ENCODE measurements at places on chromosomes 3 and 15.

- DNase-seq = no peak
Measured at GRCh38 chr3:160701490-160701889, 24.5 kb downstream of the ARL14 start.

GRCh38 chr15:81308260-81308659, 15.7 kb downstream of the STARD5 start:
- DNase-seq = no peak

- DNase-seq = peak; percentile 69
Measured at GRCh38 chr3:187986514-187986934, 167.4 kb upstream of the LPP start.

GRCh38 chr15:82789491-82789890, 16.4 kb downstream of the FSD2 start:
- DNase-seq = no peak
